ENCODE measurements at places on chromosomes 2 and 18.

GRCh38 chr2:179098080-179098689 is 48.2 kb upstream of the CCDC141 start:
- DNase-seq = no peak

GRCh38 chr2:159904127-159904958 is 106.3 kb upstream of the CD302 start:
- no peak for DNase-seq

DNA sequence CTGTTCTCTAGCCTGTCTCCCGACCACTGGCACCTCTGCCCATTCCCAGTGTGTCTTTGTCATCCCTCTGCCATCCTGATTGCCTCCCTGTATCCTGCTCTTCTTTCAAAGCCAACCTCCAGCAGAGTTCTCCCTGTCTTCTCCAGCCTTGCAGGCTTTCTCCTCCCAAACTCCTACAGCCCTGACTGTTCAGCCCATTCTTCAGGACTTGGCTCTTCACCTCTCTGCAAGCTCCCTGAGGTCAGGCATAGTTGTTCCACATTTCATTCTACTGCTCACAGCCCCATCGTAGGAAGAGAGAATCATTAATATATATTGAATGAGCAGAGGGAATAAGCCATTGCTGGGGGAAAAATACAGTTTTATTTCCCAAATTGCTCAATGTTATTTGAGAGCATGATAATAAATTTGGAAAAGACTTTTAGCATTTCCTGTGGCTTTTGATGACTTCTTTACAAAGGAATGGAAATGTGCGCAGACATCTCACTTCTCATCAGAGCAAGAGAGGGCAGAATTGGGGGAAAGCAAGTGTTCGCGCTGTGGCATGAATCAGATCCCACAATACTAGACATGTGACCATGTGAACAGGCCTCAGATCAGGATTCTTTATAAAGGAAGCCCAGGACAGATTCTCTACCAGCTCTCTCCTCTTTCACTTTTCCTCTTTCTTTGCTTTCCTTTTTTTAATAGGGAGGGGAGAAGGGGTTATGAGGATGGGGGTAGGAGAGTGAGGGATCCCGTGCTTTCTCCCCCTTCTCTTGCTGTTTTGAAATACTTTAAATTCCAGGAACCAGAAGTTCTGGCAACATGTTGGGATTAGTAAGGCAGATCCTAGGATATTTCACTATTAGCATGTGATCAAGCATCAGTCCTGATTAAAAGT is 37.4 kb downstream of the EPAS1 start:
- no peak for DNase-seq

DNA sequence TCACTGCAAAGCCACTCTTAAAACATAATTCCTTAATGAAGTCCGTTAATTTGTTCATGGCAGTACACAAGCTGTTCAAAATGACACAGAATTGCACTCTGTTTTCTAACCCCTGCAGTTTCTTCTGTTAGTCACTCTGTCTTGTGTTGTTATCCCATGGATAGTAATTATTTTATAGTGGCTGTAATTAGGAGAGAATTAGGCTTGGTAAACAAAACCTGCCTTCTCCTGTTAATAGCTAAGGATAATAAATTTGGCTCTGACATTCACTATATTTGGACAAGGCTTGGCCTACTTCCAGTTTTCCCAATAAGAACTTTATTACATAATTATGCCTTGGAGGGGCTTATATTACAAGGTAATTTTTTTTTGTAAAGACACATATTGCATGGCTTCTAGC is 330.3 kb upstream of the FIGN start:
- no peak for DNase-seq

GRCh38 chr2:224157655-224158054 is 118.6 kb upstream of the SERPINE2 start:
- DNase-seq = no peak

DNA sequence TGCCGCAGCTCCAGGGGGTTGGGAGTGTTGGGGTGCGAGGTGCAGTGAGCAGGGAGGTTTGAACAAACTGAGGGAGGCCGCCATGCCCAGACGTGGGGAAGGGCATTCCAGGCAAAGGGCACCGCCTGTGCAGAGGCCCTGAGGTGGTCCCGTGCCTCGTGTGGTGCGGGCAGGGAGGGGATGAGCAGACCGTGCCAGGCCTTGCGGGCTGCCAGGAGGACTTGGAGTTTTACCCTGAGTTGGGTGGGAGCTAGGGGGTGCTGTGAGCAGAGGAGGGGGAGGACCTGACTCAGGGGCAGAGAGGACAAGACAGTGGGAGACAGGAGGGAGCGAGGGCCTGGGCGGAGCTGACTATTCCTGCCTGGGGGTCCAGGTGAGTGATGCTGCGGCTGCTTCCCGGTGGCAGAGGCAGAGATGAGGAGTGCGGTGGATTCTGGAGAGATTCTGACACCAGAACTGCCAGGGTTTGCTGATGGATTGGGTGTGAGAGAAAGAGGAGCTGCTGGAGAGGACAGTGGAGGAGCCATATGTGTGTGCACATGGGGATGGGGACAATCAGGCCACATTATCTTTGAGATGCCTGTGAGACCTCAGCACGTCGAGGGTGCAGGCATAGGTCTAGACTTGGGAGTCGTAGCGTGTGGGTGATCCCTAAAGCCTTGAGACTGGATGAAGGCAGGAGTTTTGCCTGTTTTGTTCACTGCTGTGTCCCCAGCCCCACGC is 23.4 kb downstream of the ZAP70 start:
- no peak for DNase-seq

DNA sequence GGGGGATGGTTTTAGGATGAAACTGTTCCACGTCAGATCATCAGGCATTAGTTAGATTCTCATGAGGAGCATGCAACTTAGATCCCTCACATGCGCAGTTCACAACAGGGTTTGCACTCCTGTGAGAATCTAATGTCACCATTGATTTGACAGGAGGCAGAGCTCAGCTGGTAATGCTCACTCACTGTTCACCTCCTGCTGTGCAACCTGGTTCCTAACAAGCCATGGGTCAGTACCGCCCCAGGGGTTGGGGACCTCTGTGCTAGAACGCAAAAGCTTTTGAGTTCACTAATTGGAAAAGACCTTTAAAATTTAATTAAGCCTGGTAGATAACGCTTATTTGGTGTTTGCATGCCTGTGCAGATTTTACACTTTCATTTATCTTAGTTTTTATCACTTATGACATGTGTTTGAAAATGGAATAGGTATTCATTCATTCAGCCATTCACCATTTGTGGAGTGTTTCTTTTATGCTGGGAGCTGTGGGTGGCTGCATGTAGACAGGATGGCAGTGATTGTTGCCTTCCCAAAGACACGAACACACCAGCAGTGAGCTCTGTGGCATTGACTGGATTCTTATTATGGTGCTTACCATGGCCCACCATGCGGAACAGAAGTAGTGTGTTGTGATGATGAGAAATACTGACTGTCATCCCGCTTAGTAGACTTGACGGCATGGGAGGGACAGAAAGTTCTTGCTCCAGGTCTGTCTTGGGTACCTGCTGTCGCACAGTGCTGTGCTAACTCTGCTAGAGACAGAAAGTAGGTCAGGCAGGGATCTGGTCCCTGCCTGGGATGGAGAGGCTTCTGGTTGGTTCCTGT is 6.4 kb downstream of the RAB31 start:
- no peak for DNase-seq

- no peak for DNase-seq
These were observed 1249.2 kb upstream of the ZEB2 start for GRCh38 chr2:145769011-145769716.

DNA sequence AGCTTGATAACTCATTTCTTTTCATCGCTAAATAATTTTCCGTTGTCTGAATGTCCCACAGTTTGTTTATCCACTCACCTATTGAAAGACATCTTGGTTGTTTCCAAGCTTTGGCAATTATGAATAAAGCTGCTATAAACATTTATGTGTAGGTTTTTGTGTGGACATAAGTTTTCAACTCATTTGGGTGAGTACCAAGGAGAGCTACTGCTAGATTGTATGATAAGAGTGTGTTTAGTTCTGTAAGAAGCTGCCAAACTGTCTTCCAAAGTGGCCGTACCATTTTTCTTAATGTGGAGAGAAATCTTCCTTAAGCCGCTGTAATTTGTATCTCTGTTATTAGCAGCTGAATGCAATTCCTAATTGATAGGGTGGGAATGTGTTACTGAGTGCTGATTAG is 11.4 kb upstream of the CTIF start:
- no peak for DNase-seq

DNA sequence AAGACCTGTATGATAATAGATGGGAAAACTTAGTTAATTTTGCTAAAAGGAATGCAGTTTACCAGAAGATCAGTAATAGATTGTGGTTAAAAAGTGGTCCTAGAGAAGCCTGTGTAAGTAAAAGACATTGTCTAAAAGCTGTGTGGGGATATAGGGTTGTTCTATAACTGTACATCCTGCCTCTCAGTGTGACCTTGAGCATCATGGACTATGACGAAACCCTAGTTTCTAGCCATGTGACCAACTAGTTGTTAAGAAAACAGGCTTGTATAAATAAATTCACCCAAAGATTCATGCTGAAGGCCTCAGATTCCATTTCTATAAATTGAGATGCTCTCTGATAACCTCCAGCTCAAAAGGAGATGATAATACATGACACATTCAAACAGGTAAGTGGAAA is 160.7 kb downstream of the IKZF2 start:
- DNase-seq = no peak

- DNase-seq = no peak
These were observed 96.6 kb downstream of the MBD2 start for GRCh38 chr18:54127759-54128378.

- no peak for DNase-seq
These were observed 32.0 kb upstream of the NYAP2 start for GRCh38 chr2:225367482-225367881.

- DNase-seq = no peak
These were observed 28.0 kb downstream of the KCNK3 start for GRCh38 chr2:26720322-26721114.

DNA sequence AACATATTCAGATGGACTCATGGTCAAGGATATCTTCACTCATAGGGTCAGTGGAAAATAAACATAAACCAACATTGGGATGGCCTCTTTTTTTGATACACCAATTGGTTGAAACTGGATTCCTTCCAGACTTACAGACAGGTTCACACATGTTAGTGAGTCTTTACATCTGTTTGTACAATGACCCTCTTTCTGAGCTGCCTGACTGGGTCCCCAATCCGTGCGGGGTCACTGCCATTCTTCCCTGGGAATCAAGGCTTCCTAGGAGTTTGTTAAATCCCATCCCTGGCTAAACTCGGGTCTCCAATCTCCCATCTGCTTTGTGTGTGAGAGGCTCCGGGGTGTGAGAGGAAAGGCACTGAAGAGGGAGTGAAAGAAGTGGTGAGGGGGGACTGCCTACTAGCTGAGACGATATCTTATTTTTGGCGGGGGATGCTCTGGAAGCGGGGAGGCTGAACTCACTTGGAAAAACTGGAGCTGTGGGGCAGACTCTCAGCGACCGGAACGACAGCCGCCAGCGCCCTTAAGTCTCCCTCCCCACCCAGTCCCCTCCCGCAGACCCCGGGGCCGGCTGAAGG is 487 bp downstream of the STARD6 start:
- no peak for DNase-seq

- DNase-seq = no peak
These were observed 926.2 kb downstream of the TSN start for GRCh38 chr2:122681626-122682025.

DNA sequence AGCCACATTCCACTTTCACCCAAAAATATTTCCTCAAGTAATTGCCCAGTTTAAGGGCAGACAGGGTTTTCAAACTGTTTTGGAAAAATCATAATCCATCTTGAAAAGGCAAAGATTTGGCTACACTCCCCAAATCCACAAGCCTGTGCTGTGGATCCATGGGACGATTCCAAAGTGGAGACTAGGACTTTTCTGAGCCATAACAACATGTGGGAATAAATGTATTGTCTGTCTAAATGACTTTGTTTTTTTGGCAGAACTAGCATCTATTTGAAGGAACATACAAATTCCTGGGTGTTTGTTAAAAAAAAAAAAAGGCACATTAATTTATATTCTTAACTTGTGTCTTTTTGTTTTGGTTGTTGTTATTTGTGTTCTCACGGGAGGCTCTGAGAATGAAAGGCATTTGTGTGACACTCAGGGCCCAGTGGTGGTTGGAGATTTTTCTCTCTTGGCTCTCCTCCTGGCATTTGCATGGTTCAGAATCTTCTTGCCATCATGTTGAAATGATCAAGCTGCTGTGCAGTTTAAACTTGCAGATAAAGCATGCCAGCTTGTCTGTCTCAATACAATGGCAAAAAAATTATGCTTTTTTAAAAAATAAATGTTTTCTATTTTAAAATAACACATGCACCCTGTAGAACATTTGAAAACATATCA is 277.4 kb downstream of the EN1 start:
- no peak for DNase-seq

GRCh38 chr2:147181351-147182029 is 663.3 kb upstream of the ACVR2A start:
- no peak for DNase-seq

DNA sequence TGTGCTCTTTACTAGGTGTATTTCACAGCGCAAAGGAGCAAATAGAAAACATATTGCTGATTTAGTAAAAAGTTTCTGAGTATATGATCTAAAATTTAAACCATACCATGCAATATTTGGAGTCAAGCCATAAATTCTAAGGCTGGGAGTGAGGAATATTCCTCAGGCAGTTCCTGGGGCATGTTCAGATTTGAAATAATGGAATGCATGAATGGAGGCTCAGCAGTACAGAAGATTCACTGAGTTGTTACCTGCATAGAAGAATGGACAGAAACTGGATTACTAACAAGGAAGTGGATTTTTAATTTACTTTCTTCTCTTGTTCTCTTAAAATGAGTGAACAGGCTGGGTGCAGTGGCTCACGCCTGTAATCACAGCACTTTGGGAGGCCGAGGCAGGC is 441.0 kb upstream of the MAP2 start:
- DNase-seq = no peak

GRCh38 chr2:26717362-26717761 is 24.8 kb downstream of the KCNK3 start:
- no peak for DNase-seq

GRCh38 chr2:216242365-216242764 is 129.9 kb downstream of the MARCHF4 start:
- DNase-seq = no peak

GRCh38 chr2:46847185-46847710 is 68.4 kb downstream of the MCFD2 start:
- no peak for DNase-seq

GRCh38 chr18:43046322-43046721 is 69.2 kb downstream of the RIT2 start:
- no peak for DNase-seq

- DNase-seq = no peak
These were observed 19.0 kb downstream of the AQP12B start for GRCh38 chr2:240663546-240664190.

GRCh38 chr2:134104754-134105153 is 149.1 kb upstream of the MGAT5 start:
- DNase-seq = no peak

DNA sequence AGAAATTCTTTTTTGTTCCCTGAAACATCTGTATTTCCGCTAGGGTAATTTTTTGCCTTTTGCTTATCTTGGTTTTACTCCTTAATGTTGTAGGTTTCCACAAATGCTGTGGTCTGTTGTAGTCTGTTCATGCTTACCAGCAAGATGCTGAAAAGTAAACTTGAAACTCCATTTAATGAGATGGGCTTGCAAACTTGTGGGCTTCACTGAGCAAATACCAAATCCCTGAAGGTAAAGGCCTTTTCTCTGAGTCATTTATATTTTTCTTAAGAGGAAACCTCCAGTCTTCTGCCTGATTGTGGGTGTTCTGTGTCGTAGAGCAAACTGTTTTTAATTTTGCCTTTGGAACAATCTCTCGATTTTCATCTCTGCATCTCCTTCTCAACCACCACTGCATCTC is 9.3 kb downstream of the SP140 start:
- DNase-seq = no peak

- no peak for DNase-seq
These were observed 164.8 kb upstream of the DOCK10 start for GRCh38 chr2:225207043-225207442.

- no peak for DNase-seq
These were observed 35.4 kb upstream of the MPPE1 start for GRCh38 chr18:11943551-11943950.
